CD8-positive, alpha-beta memory T cell (primary cell): ENCODE measurements at places on chromosomes 11 and 22.

DNA sequence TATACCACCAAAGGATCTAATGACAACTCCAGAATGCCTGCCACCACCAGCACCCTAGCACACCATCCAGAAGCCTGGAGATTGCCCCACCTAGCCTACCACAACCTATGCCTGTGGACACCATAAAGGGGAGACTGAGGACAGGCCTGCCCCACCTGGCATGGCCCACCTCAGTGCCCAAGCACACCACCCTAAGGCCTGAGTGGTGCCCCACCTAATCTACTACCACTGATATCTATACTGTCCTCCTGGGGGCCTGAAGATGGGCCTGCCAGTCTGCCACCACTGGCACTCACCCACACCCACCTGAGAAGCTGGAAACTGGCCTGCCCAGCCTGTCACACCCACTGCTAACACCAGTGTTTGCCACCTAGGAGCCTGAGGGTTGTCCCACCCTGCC lies 31.8 kb downstream of the SAA4 start:
- no peak for DNase-seq

DNA sequence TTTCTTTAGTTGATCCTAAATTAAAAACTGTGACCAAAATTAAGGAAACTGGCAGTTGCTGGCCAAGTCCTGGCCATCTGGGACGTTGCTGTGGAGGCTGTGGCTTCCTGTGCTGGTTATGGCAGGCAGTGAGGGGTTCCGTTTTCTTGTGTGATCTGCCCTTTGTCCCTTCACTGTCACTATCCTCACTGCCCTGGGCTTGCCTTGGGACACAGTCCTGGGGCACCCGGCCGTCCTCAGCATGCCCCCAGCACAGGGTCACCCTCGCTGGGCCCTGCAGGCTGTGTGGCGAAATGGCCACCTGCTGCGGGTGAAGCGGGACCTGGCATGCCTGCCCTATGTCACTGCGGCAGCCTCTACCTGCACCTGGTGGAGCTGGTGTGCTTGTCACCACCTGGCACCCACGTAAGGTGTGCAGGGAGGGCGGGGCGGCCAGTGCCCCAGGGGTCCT lies 52.5 kb upstream of the SLC22A12 start:
- DNase-seq: no peak

GRCh38 chr11:68202165-68202564 lies 10.9 kb downstream of the KMT5B start:
- DNase-seq: no peak

DNA sequence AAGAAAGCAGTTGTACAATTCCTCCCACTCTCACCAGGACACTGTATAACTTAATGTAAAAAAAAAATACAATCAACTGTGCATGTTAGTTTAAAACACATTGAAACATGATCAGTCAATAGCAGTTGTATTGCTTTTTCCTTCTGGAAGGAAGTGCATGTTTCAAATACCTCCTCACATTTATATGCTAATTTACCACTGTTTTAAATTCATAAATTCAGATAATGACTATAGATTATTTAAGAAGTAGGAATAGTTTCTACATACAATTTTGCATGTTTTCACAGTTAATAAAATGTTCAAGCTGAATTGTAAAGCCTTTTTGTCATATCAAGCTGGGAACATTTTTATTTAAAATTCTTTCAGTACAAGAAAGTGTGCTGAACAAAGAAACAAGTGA lies 3.3 kb downstream of the GRIA4 start:
- DNase-seq: no peak

DNA sequence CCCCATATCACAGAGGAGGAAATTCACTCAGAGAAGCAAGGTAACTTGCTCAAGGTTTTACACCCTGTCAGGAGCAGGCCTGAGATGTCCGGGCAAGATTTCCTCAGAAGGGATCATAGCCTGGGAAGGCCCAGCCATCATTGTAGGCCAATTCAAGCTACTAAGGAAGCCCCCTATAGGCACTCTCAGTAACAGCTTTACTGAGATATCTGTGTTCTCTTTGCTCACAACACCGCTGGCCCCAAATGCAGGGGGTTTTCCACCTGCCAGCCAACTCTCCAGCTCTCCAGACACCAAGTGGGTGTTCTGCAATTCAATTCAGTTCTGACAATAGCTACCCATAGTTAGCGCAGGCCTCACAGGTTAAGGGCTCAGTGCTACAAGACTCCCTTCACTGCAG lies 84.0 kb downstream of the SLC36A4 start:
- no peak for DNase-seq

DNA sequence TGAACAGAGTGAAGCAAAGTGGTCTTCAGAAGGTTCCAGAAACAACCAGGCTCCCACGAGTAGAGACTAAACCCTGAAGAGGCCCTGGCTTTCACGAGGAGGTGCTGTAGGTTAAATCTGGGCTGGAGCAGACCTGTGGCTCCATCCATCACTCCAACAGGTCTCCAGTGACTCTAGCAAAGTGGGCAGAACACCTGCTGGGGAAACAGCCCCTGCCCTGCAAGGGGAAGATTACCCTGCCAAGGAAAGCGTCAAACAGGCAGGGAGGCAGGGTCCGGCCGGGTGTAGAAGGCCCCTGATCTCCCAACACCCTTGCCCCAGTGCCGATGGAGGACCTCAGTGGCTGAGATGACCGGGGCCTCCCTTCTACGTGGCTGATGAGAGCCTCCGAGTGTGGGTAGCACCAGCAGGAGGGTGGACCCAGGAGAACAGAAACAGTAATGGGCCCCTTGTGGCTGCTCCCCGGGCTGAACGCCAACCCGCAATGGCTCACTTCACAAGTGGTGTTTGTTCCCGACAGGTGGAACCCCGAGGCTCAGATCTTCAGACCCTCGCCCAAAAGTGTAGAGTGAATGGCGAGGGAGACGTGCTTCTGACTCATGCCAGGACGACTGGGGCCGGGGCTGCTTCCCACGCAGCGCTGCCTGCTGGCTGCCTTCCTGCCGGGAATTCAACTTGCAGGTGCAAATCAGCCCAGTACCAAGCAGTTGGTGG lies 112.0 kb downstream of the SHANK2 start:
- DNase-seq: no peak

GRCh38 chr22:45240104-45240809 lies 437 bp downstream of the KIAA0930 start:
- DNase-seq: no peak

DNA sequence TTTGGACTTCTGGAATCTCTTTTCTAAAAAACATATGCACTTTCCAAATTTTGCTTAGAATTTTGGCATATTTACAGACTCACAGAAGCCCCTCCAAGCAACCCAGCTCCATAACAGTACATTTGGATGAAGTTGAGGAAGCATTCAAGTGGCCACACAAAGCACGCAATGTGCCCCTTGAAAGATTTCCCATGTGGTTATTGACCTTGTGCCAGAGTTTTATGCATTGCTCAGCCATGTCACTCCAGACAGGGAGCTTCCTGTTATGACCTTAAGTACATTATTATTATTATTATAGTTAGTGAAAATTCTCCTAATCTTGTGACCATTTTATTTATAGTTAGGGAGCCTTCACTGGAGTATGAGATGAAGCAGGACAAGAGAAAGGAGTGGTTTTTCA lies 35.0 kb upstream of the BDNF start:
- DNase-seq: no peak

DNA sequence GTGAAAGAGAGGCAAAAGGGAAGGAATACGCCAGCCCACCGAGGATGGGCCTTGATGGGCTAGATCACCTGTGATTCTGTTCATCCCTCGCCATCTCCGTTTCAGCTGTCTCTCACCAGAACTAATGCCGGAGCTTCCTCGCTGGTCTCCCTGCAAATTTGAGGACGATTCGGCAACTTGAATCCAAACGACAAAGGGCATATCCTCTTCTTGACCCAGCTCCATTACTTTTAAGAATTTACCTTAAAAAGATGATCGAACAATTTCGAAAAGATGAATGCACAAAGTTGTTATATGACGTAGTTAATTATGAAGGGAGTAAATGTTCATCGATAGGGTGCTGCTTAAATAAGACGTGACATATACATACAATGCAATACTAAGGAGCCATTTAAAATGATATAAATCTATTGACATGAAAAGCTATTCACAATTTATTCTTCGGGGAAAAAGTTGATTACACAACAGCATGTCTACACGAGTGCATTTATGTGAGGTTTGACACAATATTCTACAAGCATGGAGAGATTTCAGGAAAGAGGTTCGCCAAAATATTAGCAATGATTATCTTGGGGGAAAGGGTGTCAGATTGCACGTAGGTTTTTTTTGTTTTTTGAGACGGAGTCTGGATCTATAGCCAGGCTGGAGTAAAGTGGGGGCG lies 937 bp upstream of the FAM168A start:
- DNase-seq: no peak

- DNase-seq: no peak
These were observed 29.3 kb downstream of the RPUSD4 start for GRCh38 chr11:126181939-126182730.

- DNase-seq: no peak
These were observed 140.5 kb downstream of the CTTN start for GRCh38 chr11:70538641-70539359.

GRCh38 chr11:10488121-10488933 lies 33.3 kb downstream of the AMPD3 start:
- no peak for DNase-seq

GRCh38 chr22:27270818-27271510 lies 530.6 kb downstream of the MN1 start:
- no peak for DNase-seq

DNA sequence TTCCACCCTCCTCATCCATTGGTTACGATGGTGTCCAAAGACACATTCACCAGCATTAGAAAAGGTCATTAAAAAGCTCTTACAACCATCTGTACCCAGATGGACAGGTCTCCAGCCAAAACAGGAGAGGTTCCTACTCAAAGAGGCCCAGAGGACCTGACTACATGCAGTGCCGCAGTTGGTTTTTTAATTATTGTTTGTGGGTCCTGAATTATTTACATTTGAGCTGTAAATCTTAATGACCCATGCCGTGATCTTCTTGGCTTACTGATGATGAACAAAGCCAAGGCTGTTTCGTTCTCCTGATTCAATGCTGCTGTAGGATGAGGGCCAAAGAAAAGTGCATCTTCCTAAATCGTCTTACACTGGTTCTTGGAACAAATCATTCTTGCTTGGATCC lies 83.7 kb downstream of the CADM1 start:
- no peak for DNase-seq

DNA sequence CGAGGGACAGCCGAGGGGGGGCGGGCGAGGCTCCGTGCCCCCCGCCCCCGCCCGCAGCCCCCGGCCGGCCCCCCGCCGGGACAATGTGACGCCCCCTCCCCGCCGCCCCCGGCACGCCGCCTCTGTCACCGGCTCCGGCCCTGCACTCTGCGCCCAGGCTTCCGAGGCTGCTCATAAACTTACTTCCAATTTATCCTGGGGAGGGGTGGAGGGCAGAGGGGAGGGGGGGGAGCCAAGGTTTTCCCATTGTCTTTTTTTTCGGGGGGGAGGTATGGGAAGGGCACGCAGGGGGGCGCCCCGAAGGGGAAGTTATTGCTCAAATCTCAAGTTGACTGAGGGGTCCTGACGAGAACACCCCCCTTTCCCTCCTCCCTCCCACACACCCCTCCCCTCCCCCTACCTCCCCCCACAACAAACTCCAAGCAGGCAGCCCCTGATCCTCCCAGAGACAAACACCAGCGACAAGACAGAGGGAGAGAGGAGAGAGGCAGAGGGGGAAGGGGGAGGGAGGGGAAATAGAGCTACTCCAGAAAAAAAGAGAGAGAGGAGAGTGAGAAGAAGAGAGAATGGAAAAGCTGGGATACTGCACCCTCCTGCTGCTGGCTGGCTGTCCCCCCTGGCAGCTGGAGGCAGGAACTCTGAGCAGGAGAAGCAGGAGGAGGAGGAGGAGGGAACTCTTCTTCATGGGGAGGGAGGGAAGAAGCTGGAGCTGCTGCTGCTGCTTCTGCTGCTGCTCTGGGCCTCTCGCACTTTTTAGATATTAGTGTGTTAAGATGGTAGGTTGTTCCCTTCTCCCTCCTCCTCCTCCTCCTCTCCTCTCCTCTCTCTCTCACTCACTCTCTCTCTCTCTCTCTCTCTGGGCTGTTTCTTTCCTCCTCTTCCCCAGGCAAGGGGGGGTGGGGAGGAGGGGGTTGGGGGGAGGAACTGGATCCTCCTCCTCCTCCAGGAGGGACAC lies 631 bp downstream of the PHF21A start:
- DNase-seq: peak; percentile 6

DNA sequence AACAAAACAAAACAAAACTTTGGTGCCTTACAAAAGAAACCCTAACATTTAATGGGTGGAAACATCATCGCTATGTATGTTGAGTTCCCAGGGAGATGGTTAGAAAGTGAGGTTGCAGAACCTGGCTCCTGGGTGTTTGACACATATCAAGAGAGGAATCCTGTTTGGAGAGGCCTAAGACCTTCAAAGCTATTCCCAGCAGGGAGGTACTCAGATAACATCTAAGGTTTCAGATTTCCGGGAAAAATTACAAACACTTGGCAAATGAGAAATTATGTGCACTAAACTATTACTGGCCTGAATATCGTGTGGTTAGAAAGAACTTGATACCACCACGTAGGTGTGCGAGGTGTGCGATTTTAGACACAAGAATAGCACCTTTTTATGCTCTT lies 18.5 kb downstream of the TRIM5 start:
- no peak for DNase-seq

DNA sequence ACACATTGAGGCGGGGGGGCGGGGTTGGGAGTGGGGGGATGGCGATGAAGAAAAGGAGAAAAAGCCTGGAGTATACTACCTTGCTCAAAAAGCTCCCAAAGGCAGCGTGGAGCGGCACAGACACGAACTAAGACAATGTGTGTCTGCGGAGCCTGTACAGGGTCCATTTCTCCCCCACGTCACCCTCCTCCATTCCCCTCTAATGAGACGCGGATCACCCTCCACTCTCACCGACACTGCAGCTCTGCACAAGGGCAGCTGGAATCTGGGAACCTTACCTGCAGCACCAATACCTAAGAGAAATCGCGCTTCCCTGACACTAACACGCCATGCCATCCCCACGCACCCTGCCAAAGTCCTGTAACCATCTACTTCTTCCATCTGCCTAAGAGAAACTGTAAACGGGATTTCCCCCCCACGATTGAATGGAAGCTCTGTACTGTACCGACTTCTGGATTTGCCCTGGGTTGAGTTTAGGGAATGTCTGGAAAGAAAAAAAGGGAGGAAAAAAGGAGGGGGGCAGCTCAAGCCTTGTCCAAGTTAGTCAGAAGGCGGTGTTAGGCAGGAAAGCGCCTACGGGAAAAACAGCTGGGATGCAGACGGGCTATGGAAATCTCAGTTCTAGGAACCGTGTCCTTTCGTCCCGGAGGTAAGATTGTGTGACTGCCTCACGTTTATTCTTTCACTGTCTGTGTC lies 125.7 kb upstream of the C11orf58 start:
- no peak for DNase-seq

DNA sequence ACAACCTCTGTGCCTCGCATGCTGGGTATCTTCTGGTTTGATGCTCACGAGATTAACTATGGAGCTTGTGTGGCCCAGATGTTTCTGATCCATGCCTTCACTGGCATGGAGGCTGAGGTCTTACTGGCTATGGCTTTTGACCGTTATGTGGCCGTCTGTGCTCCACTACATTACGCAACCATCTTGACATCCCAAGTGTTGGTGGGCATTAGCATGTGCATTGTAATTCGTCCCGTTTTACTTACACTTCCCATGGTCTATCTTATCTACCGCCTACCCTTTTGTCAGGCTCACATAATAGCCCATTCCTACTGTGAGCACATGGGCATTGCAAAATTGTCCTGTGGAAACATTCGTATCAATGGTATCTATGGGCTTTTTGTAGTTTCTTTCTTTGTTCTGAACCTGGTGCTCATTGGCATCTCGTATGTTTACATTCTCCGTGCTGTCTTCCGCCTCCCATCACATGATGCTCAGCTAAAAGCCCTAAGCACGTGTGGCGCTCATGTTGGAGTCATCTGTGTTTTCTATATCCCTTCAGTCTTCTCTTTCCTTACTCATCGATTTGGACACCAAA lies 516 bp downstream of the OR52J3 start:
- no peak for DNase-seq

- DNase-seq: peak; percentile 92
These were observed 6.7 kb downstream of the CENPM start for GRCh38 chr22:41939981-41940831.
